Activated CD4-positive, alpha-beta T cell treated with anti-CD3 and anti-CD28 coated beads for 36 hours (primary cell): ENCODE measurements at places on chromosomes 4 and X. TPM values are rescaled to one million over a fixed set of nuclear protein-coding genes. Genes with fewer than 3 reads are reported as not detected.

GRCh38 chr4:110878956-110879355 lies 256.1 kb upstream of the PITX2 start:
- DNase-seq, result no peak

DNA sequence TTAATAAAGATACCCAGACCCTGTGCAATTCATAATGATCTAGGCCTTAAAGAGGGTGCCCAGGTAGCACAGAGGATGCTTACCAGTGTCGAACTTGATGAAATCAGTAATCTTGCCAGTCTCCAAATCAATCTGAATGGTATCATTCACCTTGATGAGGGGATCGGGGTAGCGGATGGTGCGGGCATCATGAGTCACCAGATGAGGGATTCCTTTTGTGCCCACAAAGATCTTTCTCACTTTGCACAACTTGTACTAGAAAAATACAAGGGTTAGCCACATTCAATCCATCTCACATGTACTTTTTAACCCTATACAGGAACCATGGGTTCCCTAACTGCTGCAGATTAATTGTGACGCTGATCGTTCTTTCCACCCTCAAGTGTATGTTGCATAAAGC lies 3.3 kb downstream of the RPS4X start:
- peak; percentile 38 for DNase-seq

- DNase-seq, result no peak
Measured at GRCh38 chr4:54391104-54391503, 162.0 kb downstream of the PDGFRA start.

DNA sequence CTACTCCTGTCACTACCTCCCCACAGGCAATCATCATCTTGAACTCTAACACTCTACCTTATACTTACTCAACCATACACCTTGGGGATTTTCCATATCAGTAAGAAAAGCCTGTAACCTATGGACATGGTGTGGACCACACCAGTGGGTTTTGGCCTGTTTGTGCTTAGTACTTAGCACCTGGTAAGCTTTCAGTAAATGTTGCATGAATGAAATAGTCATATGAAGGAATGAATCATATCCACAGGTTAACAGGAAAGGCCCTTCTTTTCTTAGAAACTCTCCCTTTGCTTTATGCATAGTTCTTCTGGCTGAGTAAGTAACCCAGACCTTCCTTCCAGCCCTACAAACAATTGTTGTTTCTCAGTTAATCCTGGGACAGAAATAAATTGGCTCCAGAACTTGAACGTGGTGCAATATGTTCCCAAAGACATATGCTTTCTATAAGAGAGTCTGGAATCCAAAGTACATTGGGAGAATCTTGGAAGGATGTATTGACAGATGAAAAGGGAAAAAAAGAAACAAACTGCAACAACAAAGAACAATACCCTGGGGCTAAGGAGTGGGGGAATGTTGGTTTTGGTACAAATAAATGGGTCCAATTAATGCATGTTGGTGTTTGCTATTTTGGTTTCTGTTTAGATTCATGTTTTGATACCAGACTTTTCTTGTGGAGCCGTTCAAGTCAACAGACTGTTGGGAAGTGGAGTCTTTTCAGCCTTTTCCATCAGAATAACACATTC lies 27.8 kb downstream of the RASL11B start:
- peak; percentile 44 for DNase-seq

DNA sequence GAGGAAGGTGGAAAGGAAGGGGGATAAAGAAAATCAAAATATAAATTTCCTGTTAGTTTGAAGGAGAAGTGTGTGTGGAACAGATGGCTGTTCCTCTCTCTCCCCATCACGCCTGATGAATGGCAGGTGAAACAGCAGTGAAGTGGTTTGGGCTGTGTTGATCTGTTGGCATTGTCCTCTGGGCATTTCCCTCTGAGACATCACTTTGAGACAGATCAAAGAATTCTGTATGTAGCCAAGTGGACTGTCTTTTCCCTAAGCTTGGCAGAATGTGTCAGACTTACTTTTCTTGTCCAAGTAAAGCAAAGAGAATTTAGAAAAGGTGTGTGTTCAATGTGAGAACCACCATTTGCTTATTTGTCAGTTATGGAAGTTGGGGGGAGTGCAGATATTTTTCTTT lies 47.5 kb downstream of the SEPTIN11 start:
- DNase-seq, result no peak

DNA sequence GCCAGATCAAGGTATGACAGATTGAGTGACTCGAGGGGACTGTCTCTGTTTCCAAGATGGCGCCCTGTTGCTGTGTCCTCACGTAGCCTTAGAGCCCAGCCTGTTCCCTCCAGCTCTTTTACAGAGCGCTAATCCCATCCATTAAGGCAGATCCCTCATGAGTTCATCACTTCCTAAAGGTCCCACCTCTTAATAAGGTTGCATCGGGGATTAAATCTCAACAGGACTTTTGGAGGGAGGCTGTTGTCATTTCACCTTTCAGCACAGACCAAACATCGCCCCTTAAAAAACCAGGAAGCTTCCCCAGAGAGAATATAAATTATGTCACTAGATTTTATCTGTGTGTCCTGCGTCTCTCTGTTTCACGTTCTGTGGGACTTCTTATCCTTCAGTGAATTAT lies 32.6 kb upstream of the DHRSX start:
- no peak for DNase-seq

DNA sequence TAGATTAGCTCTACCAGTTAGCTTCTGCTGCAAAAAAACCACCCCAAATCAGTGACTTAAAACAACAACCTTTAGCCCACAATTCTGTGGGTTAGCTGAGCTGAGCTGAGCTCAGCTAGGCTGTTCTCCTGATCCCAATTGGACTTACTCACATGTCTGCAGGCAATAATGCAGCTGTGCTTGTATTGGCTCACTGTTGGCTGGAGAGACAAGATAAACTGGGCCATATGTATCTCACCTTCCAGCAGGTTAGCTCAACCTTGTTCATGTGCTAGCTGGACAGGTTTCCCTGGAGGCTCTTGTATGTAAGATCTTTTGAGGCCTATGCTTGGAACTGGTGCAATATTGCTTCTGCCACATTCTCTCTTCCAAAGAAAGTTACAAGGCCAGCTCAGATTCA lies 261.5 kb upstream of the ADGRL3 start:
- no peak for DNase-seq

DNA sequence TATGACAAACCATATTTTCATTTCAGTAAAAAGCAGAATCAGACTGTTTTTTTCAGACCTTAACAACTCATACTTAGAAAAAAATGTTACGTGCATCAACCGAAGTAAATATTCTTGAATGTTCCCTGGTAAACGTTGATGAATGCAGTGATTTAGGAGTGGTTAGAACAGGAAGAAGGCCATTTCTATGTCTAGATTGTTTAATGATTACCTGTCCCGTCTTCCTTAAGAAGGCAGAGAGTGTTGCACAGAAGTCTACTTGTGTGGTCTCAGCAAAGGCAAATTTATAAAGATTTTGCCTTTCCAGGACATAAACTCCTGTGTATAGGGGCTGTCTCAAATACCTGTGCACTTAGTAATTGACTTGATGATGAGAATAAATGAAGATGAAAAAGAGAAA lies 134.5 kb downstream of the MGST2 start:
- DNase-seq, result no peak

- DNase-seq, result no peak
Measured at GRCh38 chr4:46397394-46397793, 7.5 kb upstream of the GABRA2 start.

DNA sequence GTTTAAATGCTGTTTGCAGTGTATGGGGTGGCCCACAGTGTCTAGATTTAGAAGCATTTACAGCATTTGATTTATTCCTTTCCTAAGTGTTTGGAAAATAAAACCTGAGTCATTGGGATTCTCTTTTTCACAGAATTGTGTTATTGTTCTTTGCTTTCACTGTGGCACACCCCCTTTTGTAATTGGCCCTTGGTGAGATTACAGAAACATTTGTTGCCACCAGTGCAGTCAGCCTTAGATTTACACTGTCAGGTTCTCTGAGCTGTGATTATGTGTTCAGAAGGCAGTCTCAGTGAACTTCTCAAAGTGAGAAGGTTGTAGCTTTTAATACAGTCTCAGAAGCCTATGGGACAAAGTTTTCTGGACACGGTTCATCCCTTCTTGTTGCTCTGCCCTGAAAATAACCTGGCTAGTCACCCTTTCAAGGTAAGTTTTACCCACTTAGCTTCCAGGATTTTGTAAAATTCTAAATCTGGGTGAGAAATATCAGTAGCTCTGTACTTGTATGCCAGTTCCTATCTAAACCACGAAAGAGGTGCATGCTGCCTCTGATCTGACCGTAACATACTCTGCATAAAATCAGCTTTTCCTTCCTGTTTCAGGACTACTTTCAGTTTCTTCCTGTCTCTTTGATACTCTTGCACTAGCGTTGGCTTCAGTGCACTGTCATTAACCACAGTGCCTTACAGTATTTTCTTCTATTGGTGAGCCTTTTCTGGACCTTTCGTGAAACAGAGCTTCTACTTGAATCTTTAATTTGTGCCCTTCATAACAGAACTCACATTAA lies 12.6 kb downstream of the RUFY3 start:
- peak; percentile 39 for DNase-seq

DNA sequence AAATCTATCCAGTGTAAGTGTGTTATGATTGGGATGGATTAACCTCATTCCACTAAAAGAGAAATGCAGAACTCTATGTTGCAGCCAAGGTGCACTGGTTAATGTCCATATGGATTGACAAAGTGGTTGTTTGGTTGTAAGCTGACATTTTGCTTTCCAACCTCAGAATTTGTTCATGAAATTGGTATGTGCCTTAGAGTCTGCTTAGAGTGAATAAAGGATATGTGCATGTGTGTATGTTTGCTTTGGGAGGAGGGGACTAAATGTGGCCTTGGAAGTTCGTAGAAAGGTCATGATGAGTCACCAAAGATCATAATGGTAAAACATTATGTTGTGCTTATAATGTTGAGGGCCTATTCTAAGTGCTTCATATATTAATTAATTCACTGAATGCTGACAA lies 44.1 kb upstream of the MBNL3 start:
- no peak for DNase-seq

DNA sequence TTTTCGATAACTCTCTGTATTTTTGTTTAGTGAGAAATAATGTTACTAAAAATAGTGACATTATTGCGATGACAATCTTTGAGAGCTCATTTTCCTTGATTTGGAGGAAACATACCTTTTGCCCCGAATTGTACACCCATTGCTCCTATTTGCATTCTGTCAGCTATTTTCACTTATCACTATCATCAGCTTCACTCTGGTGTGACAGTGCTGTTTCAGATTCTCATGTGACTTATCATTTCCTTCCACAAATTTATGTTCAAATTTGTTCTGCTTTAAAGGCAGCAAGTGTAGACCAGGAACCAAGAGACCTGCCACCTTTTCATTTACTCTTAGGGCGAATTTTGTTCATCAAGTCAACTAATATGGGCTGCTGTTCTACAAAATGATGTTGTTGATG lies 179.4 kb downstream of the RBM46 start:
- DNase-seq, result no peak

- DNase-seq, result no peak
Measured at GRCh38 chr4:78074759-78075158, 17.6 kb downstream of the FRAS1 start.

The FRMD7 gene
- not detected for total RNA-seq

The IQSEC2 gene
- 0.21 TPM for total RNA-seq

The CSAG1 gene
- not detected for total RNA-seq

The ARHGEF6 gene
- 44.5 TPM for total RNA-seq

The PNMA6F gene
- total RNA-seq, result not detected

The STATH gene
- total RNA-seq, result not detected

The MMRN1 gene
- total RNA-seq, result 0.11 TPM
